ENCODE measurements at places on chromosomes 12 and 14.

GRCh38 chr12:7162691-7163114 is 26.8 kb upstream of the PEX5 start:
- no peak for DNase-seq

GRCh38 chr12:93167841-93168492 is 209.8 kb upstream of the NUDT4 start:
- DNase-seq: no peak

GRCh38 chr12:5088586-5089264 is 45.0 kb downstream of the KCNA5 start:
- DNase-seq: no peak

DNA sequence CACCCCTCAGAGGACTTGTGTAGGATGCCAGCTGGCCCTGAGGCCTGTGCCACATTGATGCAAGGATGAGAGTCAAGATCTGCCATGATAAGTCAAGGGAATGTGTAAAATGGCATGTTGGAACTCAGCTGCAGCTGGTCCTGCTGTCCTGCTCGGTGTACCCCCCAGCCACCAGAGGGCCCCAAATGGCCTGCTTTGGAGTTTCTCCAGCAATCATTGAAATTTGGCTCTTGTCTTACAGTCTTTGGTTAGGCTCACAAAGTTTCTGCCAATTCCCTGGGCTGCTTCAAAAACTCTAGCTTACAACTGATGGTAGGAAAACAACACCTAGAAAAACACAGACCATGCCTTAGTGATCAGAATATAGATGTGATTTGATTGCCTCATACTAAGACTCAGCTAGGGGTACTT is 76.8 kb downstream of the HSD17B6 start:
- DNase-seq: no peak

DNA sequence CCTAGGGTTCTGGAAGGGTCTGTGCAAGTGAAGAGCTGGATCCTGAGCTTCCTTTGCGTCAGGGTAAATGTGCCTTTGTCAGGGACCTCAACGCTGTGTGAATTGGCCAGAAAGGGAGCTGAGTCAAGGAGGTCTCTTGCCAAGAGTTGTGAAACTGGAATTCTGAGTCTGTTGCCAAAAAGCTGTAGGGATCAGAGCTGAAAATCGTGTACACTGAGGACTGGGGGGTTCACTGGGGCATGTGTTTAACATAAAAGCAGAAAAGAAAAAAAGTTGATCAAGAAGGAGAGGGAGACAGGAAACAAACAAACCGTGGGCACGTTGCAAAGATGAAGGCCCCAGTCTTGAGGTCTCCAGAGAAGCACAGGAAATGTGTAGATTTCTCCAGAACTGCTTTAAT is 1081.5 kb downstream of the VRK1 start:
- peak; percentile 7 for DNase-seq

- no peak for DNase-seq
Observed at GRCh38 chr12:121515615-121516014, 65.2 kb downstream of the KDM2B start.

GRCh38 chr12:60704171-60704914 is 1108.5 kb downstream of the SLC16A7 start:
- no peak for DNase-seq

GRCh38 chr14:74308695-74309094 is 6.0 kb upstream of the ABCD4 start:
- DNase-seq: no peak

- DNase-seq: no peak
Observed at GRCh38 chr12:553216-554000, 93.7 kb downstream of the B4GALNT3 start.

- DNase-seq: no peak
Observed at GRCh38 chr12:4960030-4960429, 50.3 kb downstream of the KCNA1 start.

- no peak for DNase-seq
Observed at GRCh38 chr12:21434699-21435098, 2.8 kb upstream of the PYROXD1 start.

DNA sequence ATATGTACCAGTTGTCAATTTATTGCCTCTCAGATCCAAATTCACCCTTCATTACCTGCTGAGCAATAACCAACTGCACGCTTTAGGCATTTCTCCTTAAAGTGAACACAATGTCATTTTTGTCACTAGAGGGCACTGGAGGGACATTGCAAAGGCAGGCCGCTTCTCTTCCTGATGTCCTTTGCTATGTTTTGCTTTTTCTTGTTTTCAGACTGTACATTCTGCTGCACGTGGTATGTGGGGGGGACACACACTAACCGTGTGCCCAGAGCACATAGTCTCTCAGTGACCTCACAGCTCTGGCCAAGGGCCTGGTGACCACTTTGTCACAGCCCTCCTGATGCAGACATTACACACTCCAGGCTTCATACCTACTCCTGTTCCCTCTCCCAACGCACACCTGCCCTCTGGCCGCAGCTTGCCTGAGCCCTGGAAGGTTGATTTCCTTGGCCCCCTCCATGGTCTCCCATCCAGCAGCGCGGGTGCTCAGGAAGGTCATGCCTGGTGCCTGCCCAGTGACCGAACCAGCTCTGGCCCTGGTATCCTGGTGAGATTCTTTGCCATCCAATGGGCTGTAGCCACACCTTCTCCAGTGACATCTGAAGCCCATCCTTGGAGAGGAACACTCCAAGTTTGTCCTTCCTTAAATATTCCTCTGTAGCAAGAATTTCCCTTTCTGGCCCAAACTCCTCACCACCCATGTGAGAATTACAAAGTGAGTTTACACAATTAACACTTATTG is 39.9 kb downstream of the MYO1H start:
- no peak for DNase-seq

- no peak for DNase-seq
Observed at GRCh38 chr12:17640615-17641014, 449.4 kb downstream of the RERGL start.

DNA sequence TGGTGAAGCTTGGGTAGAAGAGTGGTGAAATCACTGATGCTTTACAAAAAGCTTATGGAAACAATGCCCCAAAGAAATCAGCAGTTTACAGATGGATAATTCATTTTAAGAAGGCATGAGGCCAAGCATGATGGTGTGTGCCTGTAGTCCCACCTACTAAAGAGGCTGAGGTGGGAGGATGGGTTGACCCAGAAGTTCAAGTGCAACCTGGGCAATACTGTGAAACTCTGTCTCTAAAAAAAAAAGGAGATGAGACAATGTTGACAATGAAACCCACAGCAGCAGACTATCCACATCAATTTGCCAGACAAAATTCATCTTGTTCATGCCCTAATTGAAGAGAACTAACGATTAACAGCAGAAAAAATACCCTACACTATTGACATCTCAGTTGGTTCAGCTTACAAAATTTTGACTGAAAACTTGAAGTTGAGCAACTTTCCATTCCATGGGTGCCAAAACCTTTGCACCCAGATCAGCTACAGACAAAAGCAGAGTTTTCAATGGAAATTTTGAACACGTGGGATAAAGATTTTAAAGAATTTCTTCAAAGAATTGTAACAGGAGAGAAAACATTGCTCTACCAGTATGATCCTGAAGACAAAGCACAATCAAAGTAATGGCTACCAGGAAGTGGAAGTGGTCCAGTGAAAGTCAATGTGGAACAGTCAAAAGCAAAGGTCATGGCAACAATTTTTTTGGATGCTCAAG is 26.7 kb downstream of the BTG1 start:
- DNase-seq: no peak

DNA sequence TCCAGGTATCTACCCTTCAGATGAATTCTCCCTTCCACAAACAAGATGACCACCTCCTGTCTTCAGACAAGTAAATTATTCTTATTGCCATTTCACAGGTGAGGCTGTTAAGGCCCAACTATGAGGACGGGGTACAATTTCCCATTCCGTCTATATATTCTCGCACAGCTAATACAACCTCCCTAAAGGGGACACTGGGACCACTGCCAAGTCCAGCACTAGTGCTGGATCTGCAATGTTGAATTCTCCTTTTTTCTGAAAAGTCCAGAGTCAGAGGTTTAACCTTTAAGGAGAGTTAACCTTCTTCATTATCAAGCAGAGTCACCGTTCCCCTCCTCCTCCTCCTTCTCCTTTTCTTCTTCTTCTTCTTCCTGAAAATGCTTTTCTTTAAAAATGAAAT is 130.4 kb upstream of the PARP11 start:
- DNase-seq: no peak

DNA sequence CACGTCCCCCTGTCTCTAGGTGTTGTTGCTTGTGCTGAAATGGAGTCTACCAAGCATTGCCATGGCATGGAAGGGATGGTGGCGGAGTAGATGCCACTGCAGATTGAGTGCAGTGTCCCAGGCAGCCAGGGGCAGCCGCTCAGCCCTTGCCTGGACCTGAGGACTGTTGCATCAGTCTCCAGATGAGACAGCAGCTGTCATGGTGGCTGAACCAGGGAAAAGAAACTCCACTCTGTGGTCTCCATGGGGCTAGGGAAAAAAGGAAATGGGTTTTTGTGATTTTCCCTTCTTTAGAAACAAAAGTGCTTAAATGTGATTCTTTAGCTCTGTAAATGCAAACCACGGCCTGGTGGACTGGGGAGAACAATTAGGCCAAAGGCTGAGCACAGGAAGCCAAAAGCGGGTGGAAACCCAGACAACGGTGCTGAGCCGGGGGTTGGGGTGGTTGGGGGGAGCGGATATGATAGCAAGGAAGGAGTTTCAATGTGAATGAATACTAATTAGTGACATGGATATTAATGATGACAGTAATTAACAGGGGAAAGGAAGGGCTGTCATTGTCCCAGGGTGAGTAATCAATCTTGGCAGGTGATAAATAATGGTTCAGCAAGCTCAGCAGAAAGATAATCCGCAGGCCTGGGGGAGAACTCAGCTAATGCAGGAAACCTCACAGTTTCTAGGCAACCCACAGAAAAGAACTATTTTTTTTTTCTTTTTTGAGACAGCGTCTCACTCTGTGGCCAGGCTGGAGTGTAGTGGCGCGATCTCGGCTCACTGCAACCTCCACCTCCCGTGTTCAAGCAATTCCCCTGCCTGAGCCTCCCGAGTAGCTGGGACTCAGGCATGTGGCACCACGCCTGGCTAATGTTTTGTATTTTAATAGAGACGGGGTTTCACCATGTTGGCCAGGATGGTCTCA is 442.6 kb downstream of the DPF3 start:
- no peak for DNase-seq

DNA sequence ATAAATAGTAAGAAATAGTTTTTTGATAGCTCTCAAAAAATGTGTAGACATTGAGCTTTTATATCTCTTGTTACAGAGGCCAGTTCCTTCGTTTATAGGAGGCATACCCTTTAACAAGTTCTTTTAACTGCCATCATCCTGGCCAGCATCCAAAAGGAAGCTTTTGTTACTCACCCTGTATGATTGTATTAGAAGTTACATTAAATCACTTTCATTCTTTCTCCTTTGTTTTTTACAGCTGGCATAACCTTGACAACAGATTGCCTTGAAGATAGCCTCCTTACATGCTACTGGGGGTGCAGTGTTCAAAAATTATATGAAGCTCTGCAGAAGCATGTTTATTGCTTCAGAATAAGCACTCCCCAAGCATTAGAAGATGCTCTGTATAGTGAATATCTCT is 20.1 kb downstream of the CGRRF1 start:
- no peak for DNase-seq

GRCh38 chr14:54132496-54132895 is 175.9 kb upstream of the BMP4 start:
- DNase-seq: no peak

DNA sequence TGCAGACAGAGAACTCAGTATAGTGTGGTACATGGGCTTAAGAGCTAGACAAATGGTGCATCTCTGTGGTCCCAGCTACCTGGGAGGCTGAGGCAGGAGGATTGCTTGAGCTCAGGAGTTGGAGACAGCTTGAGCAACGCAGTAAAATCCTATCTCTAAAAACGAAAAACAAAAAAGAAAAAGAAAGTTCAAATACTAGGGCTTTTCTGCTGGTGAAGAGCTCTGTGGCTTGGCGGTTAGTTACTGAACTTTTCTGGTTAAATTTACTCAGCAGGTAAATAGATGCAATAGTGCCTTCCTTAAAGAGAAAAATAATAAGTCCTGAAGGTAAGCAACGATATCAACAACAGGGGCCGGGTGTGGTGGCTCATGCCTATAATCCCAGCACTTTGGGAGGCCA is 31.4 kb upstream of the RAP1B start:
- no peak for DNase-seq

DNA sequence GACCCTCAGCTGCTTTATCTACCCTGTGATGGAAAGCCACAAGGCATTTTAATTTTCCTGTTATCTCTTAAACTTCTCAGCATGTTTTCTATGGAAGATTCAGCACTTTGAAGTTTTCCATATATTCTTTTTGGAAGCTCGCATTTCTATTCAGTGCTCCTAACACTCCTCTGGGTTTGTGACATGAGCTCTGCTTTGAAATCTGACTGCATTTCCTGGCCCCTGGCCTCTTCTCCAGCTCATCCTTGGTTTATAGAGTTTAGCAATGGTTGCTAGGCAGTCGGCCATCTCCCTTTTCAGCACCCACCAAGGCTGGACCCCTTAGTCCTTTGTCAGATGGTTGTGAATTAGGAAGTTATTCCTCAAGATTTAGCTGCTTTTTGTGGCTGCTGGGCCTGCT is 150.6 kb downstream of the KCNA5 start:
- no peak for DNase-seq

DNA sequence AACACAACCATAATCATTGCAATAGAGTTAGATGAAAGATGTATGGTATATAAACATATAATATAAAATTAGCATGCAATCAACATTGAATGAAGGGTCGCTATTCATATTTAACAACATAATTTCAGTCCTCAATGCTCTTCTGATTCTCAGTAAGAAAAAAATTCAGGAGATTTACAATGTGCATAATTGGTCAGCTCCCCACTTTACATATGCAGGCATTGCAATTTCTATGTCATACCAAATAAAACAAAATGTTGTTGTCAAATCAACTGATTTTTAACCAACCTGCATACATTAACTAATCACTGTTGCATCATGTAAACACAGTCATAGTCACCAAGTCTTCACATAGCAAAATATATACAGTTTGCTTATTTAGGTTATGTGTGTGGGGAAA is 5.2 kb upstream of the SLCO1A2 start:
- DNase-seq: no peak

DNA sequence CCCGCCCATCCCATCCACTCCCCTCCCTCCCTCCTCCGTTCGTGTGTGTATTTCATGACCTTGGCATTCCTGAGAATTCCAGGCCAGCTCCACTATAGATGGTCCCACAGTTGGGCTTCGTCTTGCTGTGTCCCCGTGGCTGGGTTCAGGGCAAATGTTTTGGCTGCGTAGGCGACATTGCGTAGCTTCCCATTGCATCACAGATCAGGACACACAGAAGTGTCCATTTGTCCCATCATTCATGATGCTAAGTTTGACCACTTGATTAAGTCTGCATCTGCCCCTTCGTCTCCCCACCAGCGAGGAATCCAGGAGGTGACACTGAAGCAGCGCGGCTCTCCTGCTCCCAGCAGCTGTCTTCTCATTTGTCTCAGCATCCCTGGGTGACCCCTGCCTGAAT is 38.6 kb upstream of the MMP17 start:
- no peak for DNase-seq

- DNase-seq: no peak
Observed at GRCh38 chr12:62713723-62714122, 221.2 kb downstream of the PPM1H start.

All from stimulated activated CD8-positive, alpha-beta memory T cell treated with anti-CD3 and anti-CD28 coated beads, Interleukin-4, amount 100 ng/mL, for 1 hour (primary cell).